ENCODE measurements at places on chromosomes 13 and 19. TPM values are rescaled to one million over a fixed set of nuclear protein-coding genes. Genes with fewer than 3 reads are reported as not detected.

RNF113B gene
- total RNA-seq = not detected

ZNF582 gene
- total RNA-seq = 1.7 TPM

CYP4F2 gene
- not detected for total RNA-seq

IGFL3 gene
- not detected for total RNA-seq

FFAR2 gene
- not detected for total RNA-seq

KLK12 gene
- not detected for total RNA-seq

KCNJ14 gene
- 1.6 TPM for total RNA-seq

LSM7 gene
- total RNA-seq = 150 TPM

FPR3 gene
- total RNA-seq = not detected

PTGIR gene
- total RNA-seq = 29.1 TPM

NXNL1 gene
- not detected for total RNA-seq

AP1M2 gene
- not detected for total RNA-seq

CYP2A6 gene
- total RNA-seq = not detected

CKM gene
- not detected for total RNA-seq

CYSLTR2 gene
- total RNA-seq = 3.7 TPM

CCDC97 gene
- 51.7 TPM for total RNA-seq

LYPD4 gene
- total RNA-seq = not detected

B3GNT8 gene
- total RNA-seq = 2.8 TPM

KCNRG gene
- total RNA-seq = 0.18 TPM

KLK6 gene
- not detected for total RNA-seq

STAP2 gene
- 10.6 TPM for total RNA-seq

ERICH6B gene
- total RNA-seq = not detected

CLEC11A gene
- 1.7 TPM for total RNA-seq

IGSF23 gene
- not detected for total RNA-seq

SIGLEC8 gene
- total RNA-seq = not detected

TARM1 gene
- not detected for total RNA-seq

GJB6 gene
- 2.6 TPM for total RNA-seq

PCDH9 gene
- 0.09 TPM for total RNA-seq

NTF4 gene
- total RNA-seq = not detected

BCAM gene
- not detected for total RNA-seq

RAB3A gene
- total RNA-seq = 4.7 TPM

SBK2 gene
- not detected for total RNA-seq

ZNF431 gene
- total RNA-seq = 21.5 TPM

All from T-helper 2 cell treated with Interferon-gamma antibody and Interleukin-4, amounts not matched to agents 100 ng/mL and 5 ng/mL, for 36 hours (primary cell).